ENCODE measurements at places on chromosomes 4 and X. TPM values are rescaled to one million over a fixed set of nuclear protein-coding genes. Genes with fewer than 3 reads are reported as not detected.

- no peak for DNase-seq
Observed at GRCh38 chr4:53197772-53198142, 168.1 kb downstream of the SCFD2 start.

DNA sequence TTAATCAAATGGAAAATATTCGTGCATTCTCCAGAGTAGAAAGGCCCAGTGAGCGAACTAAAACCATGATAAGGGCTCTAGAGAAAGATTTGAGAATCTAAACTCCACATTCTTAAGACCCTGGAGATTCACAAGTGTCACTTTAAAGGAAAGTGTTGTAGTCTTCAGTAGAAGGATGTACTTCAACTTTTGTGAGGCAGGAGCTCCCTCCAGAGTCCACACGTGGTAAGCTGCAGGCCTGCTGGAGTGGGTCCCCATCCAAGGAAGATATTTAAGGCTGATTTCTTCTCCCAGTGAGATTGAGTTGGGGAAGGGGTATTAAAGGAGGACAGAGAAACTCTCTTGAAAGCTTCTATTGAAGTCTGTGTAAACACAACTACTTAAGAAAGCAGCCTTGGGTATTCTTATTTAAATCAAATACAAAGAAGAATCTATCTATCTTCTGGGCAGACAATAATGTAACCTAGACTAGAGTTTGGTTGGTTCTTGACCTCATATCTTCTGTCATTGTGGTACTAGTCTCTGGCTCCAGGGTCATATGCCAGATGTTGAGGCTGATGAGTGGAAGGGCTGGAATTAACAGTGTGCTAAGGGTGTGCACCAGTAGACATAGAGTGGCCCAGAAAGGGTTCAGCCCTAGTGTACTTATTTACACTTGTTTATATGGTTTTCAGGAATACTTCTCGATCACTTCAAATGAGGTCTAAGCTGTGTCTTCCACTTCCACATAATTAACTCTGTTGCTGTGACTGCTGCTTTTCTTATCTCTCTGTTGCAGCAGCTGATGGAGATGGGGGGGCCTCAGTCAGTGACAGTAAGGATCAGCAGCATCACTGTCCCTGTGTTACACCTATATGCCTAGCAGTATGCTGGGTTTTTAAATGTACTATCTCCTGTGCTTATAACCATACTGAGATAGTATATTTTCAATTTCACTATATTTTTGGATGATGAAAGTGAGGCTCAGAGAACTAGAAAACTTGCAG, 76.1 kb downstream of the HMGB2 start:
- DNase-seq = no peak

GRCh38 chr4:139887376-139887802, 221.8 kb downstream of the MGST2 start:
- DNase-seq = no peak

- no peak for DNase-seq
Observed at GRCh38 chrX:144801786-144802185, 445.5 kb upstream of the SPANXN1 start.

- no peak for DNase-seq
Observed at GRCh38 chrX:18725310-18725943, 18.0 kb downstream of the PPEF1 start.

ARHGAP24 gene
- 3.6 TPM for total RNA-seq

GRCh38 chrX:68669094-68669860, 21.8 kb downstream of the STARD8 start:
- DNase-seq = no peak

DNA sequence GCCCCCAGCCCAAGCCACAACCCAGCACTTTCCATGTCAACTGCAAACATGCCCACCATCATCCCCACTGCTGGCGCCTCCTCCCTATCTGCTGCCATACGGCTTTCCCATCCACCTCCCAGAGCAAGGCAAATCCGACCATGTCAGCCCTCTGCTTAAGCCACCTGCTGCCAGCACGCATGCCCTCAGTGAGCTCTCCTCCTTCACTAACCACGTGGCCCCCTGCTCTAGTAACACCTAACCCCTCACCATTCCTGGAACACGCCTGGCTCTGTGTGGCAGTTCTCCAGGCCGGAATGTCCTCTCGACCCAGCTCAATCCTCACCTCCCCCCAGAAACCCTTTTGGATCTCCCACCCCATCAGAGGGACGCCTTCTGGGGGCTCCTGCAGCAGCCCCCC, 17.4 kb downstream of the BCAP31 start:
- no peak for DNase-seq

- DNase-seq = no peak
Observed at GRCh38 chr4:23353200-23353599, 536.6 kb downstream of the PPARGC1A start.

DNA sequence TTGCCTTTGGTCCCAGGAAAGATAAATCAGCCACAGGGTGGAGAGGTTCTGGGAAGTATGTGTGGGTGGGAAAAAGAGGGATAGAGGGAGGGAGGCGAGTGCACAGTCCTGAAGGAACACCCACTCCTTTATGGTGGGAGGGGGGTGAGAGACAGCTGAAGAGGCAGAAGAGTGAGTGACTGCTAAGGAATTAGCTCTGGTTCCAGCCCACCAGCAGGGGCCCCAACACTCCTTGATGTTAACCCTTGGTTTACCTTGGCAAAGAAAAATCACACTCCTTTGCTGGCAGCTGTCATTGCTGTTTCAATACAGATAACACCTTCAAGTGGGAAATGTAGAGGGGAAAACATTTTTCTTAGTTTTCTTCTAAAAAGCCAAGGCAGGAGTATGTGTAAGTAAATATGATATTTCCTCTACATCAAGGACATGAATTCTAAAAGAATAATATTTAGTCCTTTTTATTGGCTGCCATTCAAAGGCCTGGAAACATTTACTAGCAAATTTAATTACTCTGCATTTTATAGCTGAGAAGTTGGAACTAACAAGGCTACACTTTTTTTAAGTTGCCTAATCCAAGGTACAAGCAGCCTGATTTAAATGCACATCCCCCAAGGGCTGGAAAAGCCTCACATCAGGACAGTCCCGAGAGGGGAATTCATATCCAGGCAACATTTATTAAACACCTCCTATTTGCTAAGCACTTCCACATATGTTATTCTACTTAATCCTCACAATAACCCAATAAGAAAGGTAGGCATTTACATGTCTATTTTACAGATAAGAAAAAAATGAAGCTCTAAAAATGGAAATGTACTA, 81.7 kb downstream of the HS6ST2 start:
- no peak for DNase-seq

GRCh38 chr4:28654618-28655017, 1794.0 kb downstream of the STIM2 start:
- no peak for DNase-seq

DNA sequence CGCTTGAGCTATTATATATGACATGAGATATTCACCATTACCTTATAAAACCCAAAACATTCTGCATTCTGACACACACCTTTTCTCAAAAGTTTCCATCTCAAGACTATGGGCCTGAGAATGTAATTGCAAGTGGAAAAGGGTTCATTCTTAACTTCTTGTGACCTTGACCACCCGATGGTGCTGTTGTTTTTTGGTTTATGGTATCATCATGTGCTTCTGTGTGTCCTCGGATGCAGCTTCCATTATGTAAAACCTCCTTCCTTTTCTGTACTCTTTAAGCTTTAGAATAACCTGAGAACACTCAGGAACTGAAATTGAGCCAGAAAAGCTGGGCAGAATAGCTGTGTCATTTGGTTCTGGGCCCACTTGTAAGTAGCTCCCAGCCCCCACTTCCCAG, 16.2 kb upstream of the PUDP start:
- DNase-seq = no peak

DNA sequence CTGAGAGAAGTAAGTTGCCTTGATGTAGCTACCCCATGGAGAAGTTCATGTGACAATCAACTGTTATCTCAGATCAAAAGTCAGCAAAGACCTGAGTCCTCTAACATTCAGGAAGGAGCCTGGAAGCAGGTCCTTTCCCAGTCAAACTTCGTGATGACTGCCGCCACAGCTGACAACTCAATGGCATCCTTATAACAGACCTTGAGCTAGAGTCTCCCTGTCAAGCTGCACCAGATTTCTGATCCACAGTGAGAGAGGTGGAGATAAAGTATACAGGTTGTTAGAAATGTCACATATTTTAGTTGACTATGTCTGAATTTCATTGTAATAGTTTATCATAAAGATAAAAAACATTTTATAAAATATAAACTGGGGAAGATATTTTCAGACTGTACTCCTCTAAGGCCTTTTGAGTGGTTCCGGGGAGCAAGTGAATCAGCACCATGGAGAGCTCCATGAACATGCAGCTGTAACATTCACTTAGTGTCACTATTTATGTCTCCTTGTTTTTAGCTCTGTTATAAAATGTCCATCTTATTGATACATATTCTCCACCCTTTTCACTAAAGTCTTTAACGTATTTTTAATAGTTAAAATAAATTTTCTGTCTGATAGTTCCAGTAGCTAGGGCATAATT, 1653.5 kb upstream of the AGA start:
- DNase-seq = no peak

EREG gene
- 23.3 TPM for total RNA-seq

GPR50 gene
- not detected for total RNA-seq

ANK2 gene
- total RNA-seq = 0.05 TPM

APBB2 gene
- total RNA-seq = not detected

SYN1 gene
- total RNA-seq = not detected

- peak; percentile 28 for DNase-seq
Observed at GRCh38 chrX:1327651-1328304, 8.8 kb upstream of the IL3RA start.

GRCh38 chr4:125387770-125388169, 73.0 kb downstream of the FAT4 start:
- no peak for DNase-seq

DBET gene
- not detected for total RNA-seq

FDCSP gene
- not detected for total RNA-seq

MAP3K15 gene
- total RNA-seq = 0.18 TPM

GRCh38 chr4:169062897-169063244, 52.8 kb upstream of the CBR4 start:
- DNase-seq = no peak

- no peak for DNase-seq
Observed at GRCh38 chr4:53640576-53641453, 49.5 kb upstream of the LNX1 start.

DNA sequence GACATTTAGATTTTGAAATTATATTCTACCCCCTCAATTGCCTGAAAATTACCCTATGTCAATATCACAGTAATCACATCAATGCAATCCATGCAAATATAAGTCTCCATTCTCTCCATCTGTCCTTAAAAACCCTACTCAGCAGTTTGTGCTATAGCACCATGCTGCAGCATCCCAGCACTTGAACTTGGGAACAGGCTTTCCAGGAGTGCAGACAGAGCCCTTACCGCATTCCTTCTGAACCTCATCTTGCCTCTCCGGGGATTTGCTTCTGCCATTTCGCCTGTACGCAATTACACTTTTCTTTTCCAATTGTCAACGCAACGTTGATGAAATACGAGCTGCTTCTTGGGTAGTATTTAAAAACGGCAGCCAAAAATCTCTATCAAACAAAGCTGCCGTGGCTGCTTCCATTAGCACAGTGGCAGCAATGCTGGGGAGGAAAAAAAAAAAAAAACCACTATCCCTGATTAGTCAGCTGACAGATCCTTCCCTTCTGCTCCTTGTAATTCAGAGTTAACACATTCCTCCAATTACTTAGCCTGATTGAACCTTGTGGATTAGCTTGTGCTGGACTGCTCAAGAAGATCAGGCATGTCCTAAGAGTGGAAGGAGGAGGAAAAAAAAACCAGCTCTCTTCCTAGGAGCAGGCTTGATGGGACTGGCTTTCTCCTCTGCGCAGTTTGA, 65.6 kb downstream of the MCF2 start:
- DNase-seq = no peak

DNA sequence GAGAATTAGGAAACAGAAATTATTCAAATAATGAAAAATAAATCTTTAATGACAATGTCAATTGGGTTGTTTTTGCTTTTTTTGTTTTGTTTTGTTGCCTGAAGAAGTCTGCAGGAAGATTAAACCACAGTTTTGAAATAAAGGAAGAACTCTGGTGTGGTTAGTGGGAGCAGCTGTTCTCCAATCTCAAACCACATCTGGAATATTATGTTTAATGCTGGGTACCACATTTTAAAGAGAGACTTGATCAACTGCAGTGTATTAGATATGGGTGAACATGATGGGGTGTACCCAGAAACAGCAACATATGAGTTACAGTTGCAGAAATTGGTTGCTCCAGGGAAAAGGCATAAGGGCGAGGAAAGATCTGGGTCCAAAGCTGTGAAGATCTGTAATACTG, 171.2 kb upstream of the RPL34 start:
- no peak for DNase-seq

GRCh38 chr4:123301923-123302322, 94.7 kb upstream of the SPRY1 start:
- no peak for DNase-seq

- DNase-seq = peak; percentile 39
Observed at GRCh38 chr4:83012200-83012686, 1.6 kb upstream of the LIN54 start.

LRP2BP gene
- total RNA-seq = 2.2 TPM

VCX2 gene
- total RNA-seq = not detected

ZXDB gene
- 16.2 TPM for total RNA-seq

COQ2 gene
- 4.7 TPM for total RNA-seq

Data from natural killer cell (primary cell).